ENCODE measurements at places on chromosomes 7 and 10.
A peak's percentile ranks its signal among the peaks of the same experiment; 100 is the strongest.

DNA sequence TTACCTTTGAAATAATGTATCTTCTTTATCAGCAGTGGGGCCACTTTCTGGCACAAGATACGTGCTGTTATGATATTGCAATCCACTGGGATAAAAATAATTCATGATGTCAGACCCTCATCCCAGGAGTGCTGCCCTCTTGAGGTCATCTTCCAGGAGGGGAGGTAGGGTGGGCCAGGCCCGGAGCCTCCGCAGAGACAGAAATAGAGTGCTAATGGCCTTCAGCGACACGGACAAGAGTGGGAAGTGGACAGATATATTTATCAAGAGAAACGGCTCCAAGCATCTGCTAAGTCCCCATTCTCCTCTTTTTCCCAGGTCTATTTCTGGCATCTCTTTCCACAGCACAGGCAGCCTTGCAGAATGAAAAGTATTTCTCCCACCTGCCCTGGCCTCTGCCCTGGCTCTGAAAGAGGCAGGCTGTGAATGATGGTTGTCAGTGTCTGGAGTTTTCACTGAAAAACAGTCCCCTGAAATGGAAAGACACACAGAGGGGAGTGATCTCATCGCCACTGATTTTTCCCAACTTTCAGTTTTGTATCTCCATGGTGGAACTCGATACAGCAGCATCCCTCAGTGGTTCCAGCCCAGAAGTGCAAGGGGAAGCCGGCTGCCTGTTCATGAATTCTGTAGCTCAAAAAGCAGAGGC is 251.7 kb upstream of the MYO3A start:
- DNase-seq = no peak

- peak; percentile 82 for DNase-seq
Observed at GRCh38 chr7:150406567-150407421, 27.7 kb downstream of the ZNF775 start.

DNA sequence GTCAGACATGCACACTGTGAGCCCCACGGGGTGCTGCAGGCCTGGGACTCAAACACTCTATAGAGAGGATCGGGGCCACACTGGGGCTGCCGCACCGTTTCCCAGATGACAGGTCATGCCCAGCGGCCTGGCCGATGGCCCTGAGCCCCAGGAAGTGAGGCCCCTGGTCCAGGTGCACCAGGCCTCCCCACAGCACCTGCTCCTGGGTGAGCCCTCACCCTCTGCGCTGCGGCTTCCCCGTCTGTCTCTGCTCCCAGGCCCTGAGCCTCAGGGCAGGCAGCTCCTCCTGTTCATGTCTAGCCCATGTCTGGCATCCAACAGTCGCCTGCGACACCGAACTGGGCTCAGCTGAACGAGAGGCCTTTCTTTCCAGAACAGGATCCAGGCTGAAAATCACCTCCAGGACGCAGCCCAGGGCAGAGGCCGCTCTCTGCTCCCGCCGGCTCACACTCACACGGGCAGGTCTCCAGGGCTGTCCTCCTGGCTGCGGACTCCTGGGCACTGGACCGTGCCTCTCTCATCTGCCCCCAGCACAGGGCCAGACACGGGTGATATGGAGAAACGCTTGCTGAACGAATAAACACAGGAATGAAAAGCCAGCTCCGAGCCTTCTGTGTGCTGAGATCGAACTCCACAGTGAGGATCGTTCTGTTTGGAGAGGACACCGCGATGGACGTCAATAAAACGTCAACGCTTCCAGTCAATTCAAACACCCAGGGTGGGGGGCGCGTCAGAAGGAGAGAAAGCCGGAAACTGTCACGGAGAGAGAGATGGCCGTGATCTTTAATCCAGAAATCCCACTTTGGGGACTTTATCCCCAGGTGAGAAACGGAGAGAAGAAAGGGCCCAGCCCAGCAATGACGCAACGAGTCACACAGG is 202.4 kb downstream of the ELFN1 start:
- no peak for DNase-seq

- DNase-seq = no peak
Observed at GRCh38 chr10:72062382-72062781, 26.0 kb downstream of the SPOCK2 start.

DNA sequence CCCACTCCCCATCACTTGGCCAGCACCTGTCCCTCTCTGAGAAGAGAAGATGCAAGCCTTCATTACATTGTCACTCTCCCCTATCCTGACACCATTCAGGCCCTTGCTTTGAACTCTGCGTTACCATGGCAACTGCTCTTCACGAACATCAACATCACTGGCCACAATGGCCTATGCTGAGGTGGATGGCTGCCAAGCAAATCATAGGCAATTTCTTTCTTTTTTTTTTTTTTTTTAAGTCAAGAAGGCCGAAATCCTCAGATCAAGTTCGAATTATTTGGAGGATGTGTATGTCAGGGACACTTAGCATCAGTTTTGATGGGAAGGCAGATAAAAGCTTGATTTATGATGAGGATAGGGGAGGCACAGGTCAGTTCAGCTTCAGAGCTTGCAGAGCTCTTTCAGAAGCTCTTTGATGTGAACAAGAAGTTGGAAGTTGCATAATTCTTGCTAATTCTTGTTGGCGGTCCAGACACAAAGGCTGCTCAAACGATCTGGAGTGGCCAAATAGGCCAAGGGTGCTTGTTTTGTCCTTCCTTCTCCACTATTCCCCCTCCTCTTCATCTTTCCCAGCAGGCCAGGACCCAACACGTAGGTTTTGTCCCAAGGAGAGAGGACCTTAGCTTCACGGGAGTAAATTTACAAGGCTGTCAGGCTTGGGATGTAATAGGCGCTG is 179.9 kb upstream of the NPVF start:
- DNase-seq = no peak

- no peak for DNase-seq
Observed at GRCh38 chr10:119441151-119441821, 101.2 kb downstream of the RGS10 start.

GRCh38 chr10:106716381-106716780 is 448.1 kb downstream of the SORCS1 start:
- DNase-seq = no peak

GRCh38 chr10:68784476-68784875 is 42.9 kb upstream of the STOX1 start:
- no peak for DNase-seq

GRCh38 chr10:48444861-48445841 is 138.7 kb downstream of the MAPK8 start:
- no peak for DNase-seq
